ENCODE measurements at places on chromosomes 2 and 18.

DNA sequence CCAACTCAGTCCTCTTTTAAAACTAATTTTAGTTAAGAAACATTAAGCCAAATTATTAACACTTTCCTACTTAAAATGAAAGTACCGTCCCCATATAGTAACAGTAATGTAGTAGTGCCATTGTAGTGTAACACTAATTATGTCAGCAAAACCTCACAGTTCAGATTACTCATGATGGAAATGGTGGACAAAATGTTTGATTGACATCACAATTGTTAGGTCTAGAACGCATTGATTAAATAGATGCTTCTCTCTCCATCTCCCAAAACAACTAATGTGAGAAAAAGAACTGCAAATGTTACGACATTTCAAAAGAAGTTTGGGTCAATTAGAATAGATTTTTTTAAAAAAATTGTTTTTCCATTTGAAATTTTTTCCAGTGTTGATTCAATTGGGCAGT lies 1.2 kb upstream of the ATF2 start:
- DNase-seq = no peak

- DNase-seq = no peak
Observed at GRCh38 chr2:7666596-7667259, 749.5 kb downstream of the RNF144A start.

GRCh38 chr18:36419900-36420531 lies 122.5 kb downstream of the FHOD3 start:
- DNase-seq = no peak

GRCh38 chr2:66565291-66565690 lies 130.4 kb downstream of the MEIS1 start:
- no peak for DNase-seq

DNA sequence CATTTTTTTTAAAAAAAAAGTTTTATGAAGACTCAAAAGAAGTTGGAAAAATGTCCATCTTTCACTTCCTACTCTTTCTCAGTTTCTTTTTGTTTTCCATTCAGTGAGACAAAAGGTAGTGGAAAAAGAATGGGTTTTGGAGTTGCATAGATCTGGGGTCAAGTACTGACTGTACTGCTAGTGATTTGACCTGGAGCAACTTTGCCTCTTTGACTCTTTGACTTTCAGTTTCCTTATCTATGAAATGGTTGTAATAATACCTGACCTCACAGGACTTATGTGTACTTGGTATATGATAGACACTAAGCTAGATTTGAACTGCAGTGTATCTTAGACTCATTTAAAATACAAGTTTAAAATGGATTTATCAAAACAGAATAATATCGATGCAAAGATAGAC lies 3.5 kb upstream of the KCNE4 start:
- no peak for DNase-seq

- DNase-seq = no peak
Observed at GRCh38 chr2:98359986-98360385, 13.7 kb downstream of the CNGA3 start.

DNA sequence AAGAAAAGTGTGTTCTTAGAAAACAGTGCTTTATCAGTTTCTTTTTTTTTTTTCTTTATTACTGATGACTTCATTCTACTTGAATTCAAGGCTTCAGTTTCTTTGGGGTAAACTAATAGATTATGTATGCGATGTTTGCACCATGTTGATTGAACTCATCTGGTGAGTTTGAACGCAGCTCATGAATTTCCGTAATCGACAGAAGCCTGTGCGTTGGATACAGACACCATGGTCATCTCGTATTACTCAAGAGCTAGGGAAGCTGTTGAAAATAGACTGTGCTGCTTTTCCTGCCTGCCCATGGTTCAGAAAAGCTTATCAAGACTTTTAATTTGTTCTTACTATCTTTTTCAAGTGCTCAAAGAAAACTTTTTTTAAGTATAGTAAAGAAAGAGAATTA lies 185.5 kb upstream of the NRP2 start:
- DNase-seq = no peak

DNA sequence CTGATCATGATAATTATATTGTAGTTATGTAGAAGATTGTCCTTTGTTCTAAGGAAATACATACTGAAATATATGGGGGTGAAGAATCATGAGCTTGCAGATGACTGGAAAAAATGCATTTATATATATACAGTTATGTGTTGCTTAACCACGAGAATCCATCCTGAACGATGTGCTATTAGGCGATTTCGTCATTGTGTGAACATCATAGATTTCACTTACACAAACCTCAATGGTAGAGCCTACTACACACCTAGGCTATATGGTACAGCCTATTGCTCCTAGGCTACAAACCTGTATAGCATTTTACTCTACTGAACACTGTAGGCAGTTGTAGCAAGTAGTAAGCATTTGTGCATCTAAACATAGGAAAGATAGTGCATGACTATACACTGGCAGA lies 2.6 kb upstream of the ACAA2 start:
- DNase-seq = no peak

DNA sequence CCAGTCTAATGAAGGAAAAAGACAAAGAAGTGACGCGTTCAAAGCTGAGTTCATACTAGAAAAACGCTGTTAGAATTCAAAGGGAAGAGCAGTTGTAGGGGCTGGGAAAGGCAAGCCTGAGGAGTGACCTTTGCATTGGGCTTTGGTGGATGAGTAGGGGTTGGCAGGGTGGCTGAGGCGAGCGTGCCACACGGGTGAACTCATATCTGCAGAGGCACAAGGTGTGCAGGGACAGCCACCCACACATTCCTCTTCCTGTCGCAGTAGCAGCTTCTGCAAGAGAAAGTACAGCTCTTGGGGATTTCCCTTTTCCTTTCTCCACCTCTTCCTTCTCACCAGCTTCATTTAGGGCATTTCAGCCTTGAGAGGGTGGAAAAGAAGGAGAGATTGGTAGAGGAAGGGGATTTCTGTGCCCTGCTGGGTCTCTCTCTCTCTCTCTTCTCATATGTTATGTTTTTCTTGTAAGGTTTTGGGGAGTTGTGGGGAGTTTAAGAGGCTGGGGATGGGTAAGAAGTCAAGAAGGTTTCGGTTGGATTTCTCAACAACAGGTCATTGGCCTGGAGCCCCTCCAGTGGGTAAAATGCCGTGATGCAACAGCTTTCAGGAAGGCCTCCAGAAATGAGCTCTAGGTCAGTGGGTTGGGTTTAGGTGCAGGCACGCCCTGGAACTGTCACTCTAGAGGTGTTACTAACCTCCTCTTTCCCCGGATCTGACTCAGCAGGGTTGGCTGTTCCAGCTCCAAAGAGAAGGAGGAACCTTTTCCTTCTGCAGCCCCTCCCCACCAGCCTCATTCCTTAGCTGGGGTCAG lies 40.1 kb downstream of the ODC1 start:
- DNase-seq = no peak

DNA sequence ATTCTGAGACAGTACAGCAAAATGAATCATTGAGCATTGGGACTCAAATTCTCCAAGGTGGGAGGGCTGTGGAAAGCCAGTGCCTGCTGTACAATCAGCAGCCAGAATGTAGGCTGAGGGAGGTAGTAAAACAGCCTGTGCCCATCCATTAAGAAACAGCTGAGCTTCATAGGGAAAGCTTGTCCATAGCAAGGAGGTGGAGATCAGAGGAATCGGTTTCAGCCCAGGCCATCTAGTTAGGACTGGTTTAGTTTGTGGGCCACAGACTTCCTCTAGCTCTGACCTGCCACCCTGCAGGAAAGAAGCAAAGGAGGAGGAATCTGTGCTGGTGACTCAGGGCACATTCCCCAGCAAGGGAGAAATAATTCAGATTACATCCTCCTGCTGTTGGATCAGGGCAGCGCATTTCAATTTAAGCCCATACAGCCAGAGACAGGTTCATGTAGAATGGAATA lies 333.4 kb downstream of the SETBP1 start:
- no peak for DNase-seq

DNA sequence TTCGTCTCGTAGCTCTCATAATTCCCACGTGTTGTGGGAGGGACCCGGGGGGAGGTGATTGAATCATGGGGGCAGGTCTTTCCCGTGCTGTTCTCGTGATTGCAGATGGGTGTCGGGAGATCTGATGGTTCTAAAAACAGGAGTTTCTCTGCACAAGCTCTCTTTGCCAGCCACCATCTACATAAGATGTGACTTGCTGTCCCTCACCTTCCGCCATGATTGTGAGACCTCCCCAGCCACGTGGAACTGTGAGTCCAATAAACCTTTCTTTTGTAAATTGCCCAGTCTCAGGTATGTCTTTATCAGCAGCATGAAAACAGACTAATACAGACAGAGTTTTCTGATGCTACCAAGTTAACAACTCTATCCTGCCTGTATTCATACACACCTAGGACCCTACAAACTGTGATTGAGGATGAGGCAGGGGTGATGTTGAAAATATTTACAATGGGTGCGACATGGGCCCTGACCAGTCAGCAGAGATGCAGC lies 3.9 kb downstream of the APOB start:
- no peak for DNase-seq

DNA sequence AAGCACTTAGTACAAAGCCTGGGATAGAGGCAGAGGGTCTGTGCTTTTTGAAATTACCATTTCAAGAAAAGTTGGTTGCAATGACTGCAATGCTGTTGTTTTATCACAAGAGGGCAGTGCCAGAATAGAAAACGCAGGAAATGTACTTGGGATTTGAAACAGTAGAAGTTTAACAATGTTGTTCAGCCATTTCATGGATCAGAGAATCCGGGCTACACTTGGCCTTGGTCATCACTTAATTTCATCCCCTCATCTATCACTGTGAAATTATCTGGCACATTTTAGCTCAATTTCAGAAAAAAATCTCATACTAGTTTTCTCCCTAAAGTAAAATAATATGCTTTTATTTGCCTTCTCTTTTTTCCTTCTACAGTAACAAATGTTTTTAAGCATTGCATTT lies 70.8 kb downstream of the RAPGEF4 start:
- DNase-seq = no peak

- no peak for DNase-seq
Observed at GRCh38 chr2:188570370-188570769, 278.7 kb downstream of the GULP1 start.

DNA sequence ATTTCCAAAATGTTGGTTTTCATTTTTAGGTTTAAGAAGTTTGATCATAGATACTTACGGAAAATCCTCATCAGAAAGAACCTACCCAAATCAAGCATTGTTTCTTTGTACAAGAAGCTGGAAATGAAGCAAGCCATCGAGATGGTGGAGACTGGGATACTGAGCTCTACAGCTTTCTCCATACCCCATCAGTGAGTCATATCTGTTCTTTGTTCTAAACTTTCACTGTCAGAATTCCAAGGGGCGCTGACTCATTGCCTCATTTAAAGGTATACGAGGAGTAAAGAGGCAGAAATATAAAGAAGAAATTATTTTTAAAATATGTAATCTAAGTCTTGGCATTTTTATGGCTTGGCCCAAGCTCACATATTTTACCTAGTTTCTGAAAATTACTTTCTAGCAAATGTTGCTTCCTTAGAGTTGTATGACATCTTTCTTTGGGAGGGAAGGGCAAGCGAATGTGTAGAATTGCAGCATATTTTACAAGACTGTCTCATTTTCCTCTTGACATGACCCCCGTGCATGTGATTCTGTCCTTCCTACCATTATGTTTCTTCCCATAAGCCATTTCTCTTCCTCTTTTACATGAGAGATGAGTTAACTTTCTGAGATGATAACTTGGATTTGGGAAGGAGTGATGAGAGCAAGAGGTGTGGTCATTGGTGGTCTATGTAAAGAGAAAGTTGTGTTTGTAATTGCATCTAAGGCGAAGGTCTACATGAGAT lies 41.2 kb downstream of the SLC9A4 start:
- no peak for DNase-seq

DNA sequence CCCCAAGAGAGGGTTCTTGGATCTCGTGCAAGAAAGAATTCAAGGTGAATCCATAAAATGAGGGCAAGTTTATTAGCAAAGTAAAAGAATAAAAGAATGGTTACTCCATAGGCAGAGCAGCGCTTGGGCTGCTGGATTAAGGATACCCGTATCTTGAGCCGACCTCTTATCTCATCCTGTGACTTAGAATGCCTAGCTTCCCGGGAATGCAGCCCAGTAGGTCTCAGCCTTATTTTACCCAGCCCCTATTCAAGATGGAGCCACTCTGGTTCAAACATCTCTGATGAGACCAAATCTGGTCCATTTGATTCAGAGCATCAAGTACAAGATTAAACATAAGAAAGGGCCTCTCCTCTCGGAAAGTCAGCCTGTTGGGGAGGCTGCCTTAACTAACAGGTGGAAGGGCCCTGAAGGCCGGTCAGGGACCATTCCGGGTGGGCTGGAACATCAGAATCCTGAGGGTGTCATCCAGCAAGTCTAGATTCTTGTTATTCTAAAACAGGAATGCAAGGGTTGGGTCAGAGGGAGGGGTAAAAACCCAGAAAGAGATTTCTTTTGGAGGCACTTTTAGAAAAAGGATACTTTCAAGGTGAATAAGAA lies 5.8 kb downstream of the PSD4 start:
- no peak for DNase-seq

GRCh38 chr18:58323866-58324762 lies 280.1 kb downstream of the NEDD4L start:
- no peak for DNase-seq

DNA sequence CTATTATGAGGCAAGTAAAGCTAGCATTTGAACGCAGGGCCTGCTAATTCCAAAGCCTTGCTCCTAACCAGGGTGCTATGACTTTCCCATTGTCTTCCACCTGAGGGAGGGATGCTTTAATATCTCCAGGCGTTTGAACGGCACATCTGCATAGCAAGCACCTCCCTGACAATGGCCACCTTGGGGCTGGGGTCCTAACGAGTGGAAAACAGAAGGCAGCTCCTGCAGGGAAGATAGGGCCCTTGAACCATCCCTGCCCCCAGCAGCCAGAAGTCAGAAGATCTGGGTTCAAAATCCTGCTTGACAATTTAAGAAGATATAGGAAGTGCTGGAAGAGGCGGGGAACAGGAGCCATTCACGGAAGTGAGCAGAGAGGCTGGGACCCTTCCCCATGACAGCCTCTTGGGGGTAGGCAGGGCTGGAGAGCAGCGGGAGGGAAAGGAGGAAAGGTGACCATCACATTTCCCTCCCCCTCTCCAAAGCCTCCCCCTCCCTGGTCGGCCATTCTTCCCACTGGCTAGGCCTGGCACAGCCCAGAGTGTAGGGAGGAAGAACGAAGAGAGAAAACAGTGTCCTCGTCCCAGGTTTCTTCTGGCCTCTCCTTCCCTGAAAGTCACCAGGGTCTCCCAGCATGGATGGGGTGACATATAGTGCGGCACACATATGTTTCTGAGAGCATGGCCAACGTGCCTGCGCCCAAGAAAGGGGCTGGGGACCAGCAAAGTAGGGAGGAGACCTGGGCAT lies 73.5 kb downstream of the EMX1 start:
- DNase-seq = no peak

DNA sequence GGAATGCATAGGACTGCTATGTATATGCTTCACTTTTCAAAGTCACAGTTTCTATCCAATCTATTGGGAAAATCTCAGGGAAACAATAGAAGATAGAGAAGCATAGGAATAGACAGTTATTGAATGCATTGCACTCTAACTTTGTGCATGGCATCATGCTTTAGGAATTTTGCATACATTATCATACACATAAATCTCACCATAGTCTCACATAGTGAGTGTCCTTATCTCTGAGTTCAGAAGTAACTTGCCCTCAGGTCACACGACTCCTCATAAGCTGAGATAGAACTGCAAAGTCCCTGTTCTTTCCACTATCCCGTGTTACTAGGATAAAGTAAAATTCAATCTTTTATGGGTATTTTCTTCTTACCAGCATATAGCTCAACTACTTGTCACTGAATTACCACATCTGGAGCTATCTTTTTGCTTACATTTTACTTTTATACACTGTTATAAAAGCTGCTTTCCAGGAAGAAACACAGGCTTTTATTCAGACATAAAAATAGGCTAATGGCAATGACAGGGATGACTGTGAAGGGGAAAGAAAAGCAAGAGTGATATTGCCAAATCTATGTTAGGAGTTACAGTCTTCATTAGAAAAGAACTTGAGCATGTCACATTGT lies 666.9 kb downstream of the XIRP2 start:
- no peak for DNase-seq

GRCh38 chr18:9802175-9803062 lies 83.4 kb upstream of the TXNDC2 start:
- no peak for DNase-seq
